Psoas muscle (tissue), 8 donors: ENCODE measurements at places on chromosomes 5 and 9. TPM values are rescaled to one million over a fixed set of nuclear protein-coding genes. Genes with fewer than 3 reads are reported as not detected.

DNA sequence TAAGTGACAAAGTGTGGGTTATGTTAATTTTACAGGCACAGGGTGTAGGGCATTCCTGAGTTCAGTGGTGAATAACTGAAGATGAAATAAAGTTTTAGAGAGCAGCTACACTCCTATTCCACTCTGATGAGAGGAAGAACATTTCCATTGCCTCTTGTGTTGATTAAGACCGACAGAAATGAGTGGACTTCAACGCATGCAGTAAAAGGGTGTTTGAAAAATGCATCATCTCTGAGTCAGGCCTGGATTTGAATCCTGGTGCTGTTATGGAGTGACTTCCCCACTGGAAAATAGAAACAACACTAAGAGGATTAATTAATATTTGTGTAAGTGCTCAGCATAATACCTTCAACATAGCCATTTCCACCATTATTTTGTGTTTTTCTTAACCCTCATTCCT, 86.3 kb downstream of the PRR16 start:
- DNase-seq = no peak

DNA sequence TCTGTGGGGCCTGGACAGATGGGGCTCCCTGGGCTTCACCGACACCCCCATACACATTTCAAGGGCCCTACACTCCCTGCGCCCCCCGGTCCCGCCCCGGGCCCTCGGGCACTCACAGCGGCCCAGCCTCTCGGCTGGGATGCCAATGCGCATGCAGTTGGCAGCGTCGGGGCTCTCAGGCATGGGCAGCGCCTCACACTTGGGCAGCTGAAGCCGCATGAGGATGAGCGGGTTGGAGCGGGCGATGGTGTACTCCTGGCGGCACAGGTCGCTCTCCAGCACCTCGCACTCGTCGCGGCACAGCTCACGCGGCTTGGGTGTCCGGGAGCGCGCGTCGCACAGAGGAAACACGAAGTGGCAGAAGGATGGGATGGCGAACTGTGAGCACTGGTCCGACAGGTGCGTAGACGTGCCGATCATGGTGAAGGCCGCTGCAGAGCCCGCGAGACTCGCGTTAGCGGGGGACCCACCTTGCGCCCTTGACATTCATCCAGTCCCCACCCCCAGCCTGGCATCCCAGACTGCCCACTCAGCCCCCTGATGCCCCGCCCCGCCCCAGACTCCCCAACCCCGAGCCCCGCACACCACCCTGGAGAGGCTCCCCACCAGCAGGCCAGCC, 216.9 kb downstream of the ROR2 start:
- DNase-seq = no peak

The TNC gene
- 94.7 TPM for total RNA-seq

- DNase-seq = no peak
These were observed 111.2 kb downstream of the ZNF354C start for GRCh38 chr5:179171251-179171815.

The FAM200C gene
- total RNA-seq = 1.4 TPM
